Activated T-cell treated with anti-CD3 and anti-CD28 coated beads for 48 hours (primary cell): ENCODE measurements at places on chromosomes 4 and X.

DNA sequence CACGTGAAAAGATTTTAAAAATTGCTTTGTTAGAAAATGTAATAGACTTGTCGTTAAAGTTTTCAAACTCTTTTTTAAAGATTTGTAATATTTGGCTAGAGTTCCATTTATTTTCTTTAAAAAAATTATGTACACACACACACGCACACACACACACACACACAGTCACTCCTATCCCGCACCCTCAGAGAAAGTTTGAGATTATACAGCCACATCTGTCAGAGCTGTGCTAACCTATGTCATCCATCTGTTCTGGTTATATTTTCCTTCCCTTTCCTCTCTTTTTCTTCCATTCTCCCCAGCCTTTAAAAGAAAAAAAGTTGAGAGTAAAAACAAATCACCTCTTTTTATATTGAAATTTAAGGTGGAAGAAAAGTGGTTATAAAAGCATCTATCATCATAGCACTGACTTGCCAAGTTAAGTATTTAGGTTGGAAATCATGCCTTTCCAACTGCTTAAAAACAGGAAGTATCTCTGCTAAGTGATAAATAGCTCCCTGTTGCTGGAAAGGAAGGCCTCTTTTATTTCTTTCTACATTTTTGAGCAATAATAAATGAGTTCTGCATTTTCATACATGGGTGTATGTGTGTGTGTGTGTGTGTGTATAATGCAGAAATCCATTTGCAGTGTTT lies 163.3 kb upstream of the SPRY1 start:
- no peak for DNase-seq

GRCh38 chr4:123304151-123304964 lies 92.2 kb upstream of the SPRY1 start:
- DNase-seq: peak; percentile 4

DNA sequence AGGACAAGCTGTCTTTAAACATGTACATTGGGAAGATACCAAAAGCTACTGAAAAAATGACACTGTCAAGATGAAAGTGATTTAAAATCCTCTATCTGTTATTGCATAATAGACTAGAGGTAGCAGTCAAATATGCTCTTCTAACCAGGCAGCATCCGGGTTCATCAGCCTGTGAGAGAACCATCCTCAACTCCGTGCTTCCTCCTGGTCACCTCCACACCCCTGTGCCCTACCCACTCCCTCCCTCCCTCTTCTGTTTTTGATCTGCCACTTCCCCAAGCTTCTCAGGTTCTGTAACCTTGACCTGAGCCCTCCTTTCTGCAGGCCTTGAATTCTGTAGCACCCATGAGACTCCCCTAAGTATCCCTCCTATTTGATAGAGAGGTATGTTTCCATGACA lies 5.9 kb downstream of the NOX1 start:
- DNase-seq: no peak

- no peak for DNase-seq
Observed at GRCh38 chrX:43853225-43853828, 28.9 kb downstream of the MAOB start.

DNA sequence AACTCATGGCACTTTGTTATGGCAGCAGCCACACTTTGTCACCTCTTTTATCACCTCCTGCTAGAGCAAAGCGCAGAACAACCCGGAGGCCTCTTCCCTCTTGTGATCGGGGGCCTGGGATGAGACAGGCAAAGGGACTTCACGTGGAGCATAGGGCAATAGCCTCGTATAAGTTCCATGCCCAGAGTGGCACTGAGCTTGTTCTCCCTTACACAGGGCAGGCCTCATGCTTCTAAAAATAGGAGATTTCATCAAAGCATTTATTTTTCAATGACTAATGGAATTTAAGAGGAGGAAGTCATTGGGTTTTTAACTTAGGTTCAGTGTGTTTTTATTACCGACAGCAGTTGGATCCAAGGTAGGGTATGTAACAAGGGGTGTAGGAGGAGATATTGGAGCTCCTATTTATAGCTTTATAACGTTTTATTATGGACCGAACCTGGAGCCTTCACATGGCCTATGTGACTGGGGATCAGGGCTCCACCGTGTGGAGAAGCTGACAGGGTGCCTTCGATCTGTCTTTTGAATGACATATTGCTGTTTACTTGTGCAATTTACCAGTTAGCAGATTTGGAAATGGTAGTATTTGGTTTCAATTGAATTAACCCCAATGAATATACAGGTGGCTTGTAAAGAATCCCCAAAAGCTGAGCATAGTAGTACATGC lies 93.8 kb downstream of the SLC2A9 start:
- DNase-seq: no peak

DNA sequence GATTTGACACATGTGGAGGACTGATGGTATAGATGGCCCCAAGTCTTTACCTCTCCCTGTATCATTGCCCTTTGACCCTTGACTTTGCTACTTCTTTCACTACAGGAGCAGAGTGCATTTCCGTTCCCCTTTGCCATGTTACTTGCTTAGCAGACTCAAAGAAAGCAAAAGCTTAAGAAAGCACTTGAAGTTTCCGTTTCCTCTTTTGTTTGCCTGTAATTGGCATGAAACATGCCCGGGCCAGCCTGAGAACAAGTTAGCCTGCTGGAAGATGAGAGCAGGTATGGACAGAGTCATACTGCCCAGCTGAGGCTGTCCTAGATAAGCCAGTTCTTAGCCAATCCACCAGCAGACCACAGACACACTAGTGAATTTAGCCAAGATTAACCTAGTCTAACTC lies 206.0 kb downstream of the BCOR start:
- DNase-seq: no peak

DNA sequence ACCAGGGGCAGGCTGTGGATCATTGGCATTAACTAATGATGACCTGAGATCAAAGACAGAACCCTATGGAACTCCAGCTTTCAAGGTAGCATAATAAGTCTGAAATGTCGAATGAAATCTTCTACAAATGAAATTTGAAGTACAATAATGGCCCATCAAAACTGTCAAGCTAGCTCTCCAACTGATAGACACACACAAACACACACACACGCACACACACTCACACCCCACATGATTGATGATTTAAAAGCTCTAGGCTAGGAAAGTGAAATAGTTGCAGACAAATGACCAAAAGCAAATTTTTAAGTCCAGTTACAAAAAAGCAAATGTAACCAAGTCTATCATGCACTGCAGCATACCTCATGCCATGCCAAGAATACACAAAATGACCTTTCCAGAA lies 655.7 kb downstream of the C4orf33 start:
- no peak for DNase-seq
